ENCODE measurements at places on chromosomes 11 and 22.

GRCh38 chr11:1759851-1760220 lies 3.9 kb downstream of the CTSD start:
- no peak for DNase-seq

GRCh38 chr11:32266601-32267000 lies 168.7 kb downstream of the WT1 start:
- DNase-seq: no peak

DNA sequence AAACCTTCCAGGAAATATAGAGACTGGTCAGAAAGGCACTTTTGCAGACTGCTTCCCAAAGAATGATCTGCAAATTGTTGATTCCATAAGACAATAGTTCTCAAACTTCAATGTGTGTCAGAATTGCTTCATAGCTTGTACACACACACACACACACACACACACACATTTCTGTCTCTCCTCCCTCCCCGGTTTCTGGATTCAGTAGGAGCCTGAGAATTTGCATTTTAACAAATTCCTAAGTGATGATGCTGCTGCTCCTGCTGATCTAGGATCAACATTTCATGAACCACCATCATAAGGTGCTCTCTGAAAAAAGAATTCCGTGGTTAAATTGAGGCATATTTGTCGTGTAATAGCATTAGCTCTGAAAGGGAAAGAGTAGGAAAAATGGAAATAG lies 35.3 kb upstream of the FZD4 start:
- DNase-seq: no peak

DNA sequence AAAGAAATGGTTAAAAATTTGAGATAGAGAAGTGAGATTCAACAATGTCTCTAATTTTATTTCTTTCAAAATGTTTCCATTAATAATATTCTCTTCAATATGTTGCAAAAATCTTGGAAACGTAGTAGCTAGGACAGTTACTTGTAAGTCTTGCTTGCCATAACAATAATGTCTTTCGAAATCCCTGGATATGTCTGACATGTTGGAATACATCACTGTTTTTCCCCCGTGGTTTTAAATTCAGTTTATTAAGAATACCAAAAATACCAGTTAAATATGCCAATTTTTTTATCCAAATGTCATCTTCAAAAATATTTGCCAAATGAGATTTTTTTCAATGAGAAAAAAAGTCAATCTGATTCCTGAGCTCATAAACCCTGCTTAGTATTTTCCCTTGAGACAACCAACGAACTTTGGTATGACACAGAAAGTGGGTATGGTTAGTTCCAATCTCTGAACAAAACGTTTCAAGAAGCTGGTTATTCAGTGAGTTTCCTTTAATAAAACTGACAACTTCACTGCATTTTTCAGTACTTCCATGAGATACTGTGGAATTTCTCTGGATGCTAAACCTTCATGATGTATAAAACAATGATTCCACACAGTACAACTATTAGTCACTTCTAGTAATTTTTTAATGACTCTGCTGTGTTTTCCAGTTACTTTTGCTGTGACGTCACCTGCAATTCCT lies 36.7 kb upstream of the AMPD3 start:
- no peak for DNase-seq

GRCh38 chr22:42189761-42190160 lies 59.2 kb upstream of the CYP2D6 start:
- DNase-seq: no peak

- no peak for DNase-seq
These were observed 16.3 kb upstream of the GPR83 start for GRCh38 chr11:94417386-94417987.

DNA sequence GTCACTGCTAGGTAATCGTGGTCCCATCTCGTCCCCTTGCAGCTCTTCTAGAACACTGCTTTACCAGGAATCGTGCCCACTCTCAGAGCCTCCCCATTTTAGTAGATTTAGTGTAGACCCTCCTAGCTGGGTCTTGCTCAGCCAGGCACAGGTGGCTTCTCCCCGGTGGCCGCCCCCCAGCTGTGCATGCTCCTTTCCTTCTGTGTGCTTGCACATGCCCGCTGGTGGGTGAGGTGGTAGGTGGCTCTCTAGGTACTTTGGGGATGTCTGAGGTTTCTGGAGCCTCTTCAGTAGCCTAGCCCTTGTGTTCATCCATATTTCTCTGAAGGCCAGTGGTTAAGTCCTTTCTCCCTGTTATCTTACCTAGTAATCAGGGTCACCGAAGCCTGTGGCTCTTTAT lies 5.6 kb downstream of the TUB start:
- DNase-seq: no peak

- DNase-seq: no peak
These were observed 403.2 kb downstream of the NTM start for GRCh38 chr11:131773626-131774025.

DNA sequence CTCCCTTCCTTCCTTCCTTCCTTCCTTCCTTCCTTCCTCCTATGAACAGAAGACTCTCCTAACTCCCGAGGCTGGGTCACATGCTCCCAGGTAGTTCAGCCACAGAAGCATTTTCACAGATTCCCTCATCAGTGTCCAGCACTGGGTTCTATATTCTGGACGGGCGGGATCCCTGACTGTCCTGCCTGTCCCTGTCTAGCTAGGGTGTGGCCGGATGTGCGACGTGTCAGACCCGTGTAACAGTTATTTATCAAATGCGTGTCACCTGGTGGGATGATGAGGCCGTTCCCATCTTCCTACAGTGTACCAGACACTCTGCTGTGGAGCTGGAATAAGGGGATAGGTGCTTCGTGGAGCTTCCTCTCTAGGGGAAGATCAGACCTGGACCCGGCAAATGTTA lies 901.0 kb downstream of the BRD1 start:
- DNase-seq: no peak

DNA sequence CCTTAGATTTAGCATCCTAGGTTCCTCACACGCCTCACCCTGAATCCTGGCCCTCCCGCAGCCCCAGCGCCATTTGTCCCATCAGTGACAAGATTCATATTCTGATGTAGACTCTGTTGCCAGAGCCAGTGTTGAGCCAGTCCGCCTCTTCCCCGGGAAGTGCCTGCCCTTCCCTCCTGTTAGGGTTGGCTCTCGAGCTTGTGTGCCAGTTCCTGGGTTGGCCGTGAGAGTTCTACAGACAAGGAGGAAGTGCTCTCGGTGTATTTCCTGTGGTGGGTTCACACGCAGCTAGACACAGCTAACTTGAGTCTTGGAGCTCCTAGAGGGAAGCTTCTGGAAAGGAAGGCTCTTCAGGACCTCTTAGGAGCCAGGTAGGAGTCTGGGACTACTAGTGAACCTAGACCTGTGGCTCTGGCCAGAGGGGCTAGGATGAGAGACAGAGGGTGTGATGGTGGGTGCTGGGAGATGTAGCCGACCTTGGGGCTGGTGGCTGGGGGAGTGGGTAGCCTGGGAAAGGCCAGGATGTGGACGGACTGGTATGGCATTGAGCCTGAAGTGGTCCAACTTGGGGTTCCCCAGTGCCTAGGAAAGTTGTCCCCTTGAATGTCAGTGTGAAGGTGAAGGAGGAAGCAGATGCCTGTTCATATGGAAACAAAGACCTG lies at the start of gene IL18BP:
IL18BP (plus strand) TSS at position 261 of the 662 bp plus-strand sequence. CDS start 1,076 bp downstream, outside the sequence.
- no peak for DNase-seq

- DNase-seq: no peak
These were observed 32.3 kb downstream of the RSPH14 start for GRCh38 chr22:23109441-23109978.

GRCh38 chr11:64868904-64869570 lies 9.4 kb downstream of the EHD1 start:
- no peak for DNase-seq

DNA sequence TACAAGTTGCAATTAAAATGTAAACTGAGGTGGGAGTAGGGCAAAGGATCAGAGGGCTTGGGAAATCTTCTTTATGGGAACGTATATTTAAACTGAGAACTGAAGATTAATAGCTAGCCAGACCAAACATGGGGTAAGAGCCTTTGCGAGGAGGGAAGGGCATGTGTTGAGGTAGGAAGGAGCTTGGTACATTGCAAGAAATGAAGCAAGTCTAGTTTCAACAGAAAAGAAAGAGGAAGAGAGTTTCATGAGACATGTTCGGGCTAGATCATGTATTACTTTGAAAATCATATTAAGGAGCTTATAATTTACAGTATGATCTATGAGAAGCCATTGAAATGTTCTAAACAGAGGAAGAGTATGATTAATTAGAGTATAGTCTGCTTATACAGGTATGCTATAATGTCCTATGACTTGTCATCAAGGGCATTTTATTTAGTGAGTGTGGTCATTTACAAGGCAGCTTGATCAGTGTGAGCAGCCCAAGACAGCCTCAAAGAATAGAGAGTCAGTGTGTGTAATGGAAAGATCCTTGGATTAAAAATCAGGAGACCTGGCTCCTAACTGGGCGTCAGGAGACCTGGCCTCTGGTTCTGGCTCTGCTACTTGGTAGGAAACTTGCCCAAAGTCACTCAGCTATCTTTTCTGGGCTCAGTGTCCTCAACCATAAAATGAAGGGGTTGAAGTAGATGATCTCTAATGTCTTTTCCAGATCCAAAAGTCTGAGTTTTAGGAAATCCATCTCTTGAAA lies 10.9 kb downstream of the GAS2 start:
- DNase-seq: no peak

GRCh38 chr11:15551901-15552851 lies 437.5 kb downstream of the INSC start:
- no peak for DNase-seq

- no peak for DNase-seq
These were observed 60.9 kb upstream of the LMO2 start for GRCh38 chr11:33952805-33953204.

DNA sequence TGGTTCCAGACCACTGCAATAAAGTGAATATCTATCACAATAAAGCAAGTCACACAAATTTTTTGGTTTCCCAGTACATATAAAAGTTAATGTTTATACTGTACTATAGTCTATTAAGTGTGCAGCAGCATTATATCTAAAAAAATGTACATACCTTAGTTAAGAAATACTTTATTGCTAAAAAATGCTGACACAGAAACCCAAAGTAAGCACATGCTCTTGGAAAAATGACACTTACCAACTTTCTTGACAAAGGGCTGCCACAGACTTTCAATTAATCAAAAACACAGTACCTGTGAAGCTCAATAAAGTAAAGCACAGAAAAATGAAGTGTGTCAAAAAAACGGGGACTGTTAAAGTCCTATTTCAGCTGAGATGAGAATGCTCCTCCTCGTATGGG lies 16.9 kb downstream of the CABIN1 start:
- no peak for DNase-seq

DNA sequence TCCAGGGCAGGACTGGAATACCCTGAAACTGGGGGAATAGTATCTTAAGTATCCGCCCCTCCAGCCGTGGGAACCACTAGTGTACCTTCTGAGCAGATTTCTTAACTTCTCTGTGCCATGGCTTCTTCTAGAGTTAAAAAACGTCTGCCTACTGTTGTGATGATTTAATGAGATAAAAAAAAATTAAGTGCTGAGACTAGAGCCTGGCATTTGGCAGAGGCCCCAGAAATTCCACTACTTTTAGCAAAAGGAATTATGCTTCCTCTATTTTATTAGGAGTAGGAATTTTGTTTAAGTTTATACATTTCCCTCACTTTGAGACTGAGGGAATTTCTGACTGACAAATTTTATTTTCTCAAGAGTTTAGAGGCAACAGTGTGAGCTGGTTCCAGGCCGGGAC lies 371.2 kb upstream of the B3GAT1 start:
- DNase-seq: no peak

DNA sequence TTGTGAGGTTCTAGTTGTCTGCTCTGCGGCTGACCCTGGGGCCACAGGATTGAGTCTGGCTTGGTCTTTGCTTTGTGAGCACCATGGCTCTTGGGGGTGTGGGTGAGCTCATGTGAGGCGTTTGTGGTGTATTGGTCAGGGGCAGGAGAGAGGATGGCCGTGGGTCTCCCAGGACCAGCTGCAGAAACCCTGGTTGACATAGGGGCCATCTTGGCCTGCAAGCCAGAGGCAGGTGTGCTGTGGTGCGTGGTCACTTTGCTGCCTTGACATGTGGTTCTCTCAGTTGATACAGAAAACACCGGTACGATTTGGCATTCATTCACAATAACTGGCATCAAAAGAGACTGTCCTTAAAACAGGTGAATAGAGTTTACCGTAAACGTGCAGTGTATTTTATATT lies 11.3 kb downstream of the PHRF1 start:
- no peak for DNase-seq

DNA sequence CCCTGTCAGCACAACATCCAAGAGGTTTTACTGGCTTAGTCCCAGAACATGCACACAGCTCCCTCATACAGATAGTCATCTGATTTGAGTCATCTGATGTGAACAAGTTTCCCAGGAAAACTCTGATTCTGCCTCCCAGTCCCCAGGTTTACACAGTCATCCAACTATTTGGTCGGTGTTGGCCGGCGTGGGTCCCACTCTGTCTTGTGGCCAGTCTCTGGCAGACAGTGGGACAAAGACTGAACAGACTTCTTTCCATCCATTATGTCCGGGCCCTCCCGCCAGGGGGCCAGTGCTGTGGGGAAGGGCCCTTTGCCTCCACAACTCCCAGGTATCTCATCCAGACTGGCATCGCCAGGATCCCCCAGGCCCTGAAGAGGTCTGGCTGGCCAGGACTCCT lies 60.0 kb downstream of the BTG4 start:
- no peak for DNase-seq

DNA sequence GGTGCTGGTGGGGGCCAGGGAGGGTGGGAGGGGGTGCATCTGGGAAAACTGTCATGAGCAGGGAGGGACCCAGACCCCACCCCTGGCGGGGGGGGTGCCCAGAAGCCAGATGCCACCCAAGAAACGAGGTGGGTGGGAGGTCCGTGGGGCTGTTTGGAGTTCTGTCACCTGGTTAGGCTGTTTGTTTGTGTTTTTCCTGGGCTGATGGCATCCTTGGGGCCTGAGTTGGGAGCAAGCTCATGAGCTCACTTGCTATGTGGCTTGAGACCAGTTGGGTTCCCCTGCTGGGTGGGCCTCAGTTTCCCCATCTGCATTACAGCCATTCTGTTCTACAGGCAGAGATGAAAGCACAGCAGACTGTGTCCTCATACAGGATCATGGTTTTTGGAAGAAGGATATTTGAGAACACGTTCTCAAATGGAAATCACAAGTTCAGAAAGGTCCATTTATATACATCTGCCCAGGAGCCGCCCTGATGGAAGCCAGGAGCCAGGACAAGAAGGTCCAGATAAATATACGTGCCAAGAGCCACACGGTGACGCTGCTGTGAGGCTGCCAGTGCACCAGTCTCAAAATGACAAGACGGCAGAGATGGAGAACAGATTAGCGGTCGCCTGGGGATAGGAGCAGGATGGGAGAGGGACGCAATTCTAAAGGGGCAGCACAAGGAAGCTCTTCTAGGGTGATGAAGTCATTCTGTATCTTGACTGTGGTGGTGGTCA lies 312.9 kb downstream of the MN1 start:
- no peak for DNase-seq

DNA sequence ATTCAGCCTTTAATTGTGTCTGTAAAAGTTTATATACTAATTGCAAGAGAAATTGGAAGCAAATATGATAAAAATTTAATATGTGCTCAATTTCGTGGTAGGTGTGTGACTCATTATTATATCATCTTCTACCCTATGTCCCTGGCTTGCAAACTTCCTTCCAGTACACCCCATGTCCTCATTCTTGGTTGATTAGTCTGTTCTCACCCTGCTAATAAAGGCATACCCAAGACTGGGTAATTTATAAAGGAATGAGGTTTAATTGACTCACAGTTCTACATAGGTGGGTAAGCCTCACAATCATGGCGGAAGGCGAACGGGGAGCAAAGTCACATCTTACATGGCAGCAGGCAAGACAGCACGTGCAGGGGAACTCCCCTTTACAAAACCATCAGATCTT lies 11.9 kb downstream of the MRGPRX3 start:
- DNase-seq: no peak

Measured in NCI-H2107 (cell line).